ENCODE measurements at places on chromosomes 7 and 10. TPM values are rescaled to one million over a fixed set of nuclear protein-coding genes. Genes with fewer than 3 reads are reported as not detected.

Gene KDM7A
- total RNA-seq, result 7.2 TPM

- peak; percentile 41 for DNase-seq
Measured at GRCh38 chr10:34403512-34403911, 411.6 kb downstream of the PARD3 start.

DNA sequence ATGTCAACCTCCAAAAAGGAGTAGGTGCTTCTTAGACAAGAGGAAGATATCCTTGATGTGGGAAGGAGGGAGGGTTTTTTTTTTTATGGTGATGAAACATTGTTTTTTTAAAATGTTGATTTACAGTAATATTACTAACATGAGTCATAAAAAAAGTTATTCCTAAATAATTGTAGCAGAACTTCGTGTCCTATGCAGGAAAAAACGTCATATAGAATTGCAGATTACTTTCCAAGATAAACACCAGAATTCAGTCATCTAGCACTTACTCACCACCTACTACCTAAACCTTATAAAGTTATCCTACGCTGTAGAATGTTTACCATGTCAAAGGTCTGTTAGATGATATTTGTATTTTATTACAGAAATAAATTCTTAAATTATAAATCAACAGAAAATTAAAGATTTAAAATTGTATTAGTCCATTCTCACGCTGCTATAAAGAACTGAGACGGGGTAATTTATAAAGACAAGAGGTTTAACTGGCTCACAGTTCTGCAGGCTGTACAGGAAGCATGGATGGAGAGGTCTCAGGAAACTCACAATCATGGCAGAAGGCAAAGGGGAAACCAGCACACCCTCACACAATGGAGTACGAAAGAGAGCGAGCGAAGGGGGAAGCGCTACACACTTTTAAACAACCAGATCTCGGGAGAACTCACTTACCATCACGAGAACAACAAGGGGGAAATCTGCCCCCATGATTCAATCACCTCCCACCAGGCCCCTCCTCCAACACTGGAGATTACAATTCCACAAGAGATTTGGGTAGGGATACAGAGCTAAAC, 105.2 kb upstream of the NEBL start:
- no peak for DNase-seq

DNA sequence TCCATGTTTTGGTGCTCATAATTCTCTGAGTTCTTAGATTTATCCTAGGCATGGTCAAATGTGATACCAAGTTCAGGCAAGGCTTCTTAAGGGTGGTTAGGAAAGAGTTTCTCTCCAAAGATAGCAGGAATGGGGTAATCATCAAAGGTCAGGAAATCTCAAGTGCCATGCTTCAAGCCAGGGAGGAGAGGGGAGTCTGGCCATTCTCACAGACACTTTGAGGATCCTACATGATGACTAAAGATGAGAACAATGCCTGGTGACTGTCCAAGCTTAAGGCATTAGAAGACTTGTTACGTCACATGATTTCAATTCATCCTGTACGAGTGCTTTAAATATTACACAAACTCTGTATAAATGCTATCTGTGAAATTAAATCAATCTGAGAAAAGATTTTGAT, 59.4 kb downstream of the POM121L12 start:
- DNase-seq, result no peak

Measured in renal cortical epithelial cell (primary cell).